H7 (cell line): ENCODE measurements at places on chromosomes 1 and 21. TPM values are rescaled to one million over a fixed set of nuclear protein-coding genes. Genes with fewer than 3 reads are reported as not detected.

DNA sequence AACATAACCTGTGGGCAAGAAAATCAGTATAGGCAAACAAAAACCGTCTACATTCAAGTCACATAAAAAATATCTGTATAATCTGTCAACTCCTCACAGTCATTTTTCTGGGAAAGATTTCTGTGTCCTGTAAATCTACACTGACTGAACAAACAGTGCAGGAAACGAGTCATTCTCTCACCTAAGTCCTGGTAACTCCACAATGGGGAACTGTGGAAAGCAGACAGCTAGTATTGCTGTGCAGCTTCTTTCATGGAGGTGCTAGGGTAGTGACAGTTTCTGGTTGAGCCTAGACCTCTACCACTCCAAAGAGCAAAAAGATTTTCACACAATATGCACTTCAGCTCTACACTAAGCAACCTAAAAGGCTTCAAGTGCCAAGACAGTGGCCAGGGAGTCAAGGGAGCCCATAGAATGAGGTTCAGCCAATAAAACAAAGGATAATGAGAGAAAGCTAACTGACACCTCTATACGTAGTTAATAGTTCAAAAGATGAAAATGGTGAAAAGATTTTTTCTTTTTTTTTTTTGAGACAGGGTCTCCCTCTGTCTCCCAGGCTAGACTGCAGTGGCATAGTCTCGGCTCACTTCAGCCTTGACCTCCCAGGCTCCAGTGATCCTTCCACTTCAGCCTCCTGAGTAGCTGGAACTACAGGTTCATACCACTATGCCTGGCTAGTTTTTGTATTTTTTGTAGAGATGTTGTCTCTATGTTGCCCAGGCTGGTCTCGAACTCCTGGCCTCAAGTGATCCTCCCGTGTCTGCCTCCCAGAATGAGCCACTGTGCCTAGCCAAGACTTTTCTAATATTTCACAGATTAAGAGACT, 5.5 kb downstream of the PTP4A2 start:
- no peak for DNase-seq

DNA sequence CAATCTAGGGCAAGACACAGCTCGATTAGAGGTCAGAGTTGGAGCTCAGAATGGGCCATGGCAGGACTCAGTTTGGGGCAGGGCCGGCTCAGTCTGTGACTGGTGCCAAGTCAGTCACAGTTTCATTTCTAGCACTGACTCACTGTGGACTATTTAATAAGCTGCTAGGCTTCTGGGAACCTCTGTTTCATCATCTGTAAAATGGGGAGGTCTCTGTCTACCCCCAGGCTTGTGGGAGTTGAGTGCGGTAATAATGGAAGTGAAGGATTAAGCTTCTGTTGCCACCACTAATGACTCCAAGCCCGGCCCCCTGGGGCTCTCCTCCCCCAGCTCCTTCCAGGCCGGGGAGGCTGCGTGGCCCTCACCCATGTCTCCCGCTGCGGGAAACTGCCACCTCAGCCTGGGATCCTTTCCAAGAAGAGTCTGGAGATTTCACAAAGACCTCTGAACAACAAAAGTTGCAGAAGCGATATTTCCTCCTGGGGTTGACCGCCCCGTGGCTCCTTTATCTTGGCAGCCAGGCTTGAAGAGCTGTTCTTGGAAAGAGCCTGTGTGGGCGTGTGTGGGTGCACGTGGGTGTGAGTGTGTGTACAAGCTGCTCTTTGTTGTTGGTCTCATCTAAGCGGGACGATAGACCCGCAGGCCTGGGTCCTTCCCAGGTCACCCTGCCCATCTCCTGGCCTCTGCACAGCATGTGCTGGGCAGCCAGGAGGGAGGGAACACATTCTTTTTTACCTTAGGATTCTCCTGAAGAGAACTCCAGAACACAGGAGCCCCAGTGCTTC, 29.1 kb downstream of the KNCN start:
- DNase-seq = peak; percentile 57

DNA sequence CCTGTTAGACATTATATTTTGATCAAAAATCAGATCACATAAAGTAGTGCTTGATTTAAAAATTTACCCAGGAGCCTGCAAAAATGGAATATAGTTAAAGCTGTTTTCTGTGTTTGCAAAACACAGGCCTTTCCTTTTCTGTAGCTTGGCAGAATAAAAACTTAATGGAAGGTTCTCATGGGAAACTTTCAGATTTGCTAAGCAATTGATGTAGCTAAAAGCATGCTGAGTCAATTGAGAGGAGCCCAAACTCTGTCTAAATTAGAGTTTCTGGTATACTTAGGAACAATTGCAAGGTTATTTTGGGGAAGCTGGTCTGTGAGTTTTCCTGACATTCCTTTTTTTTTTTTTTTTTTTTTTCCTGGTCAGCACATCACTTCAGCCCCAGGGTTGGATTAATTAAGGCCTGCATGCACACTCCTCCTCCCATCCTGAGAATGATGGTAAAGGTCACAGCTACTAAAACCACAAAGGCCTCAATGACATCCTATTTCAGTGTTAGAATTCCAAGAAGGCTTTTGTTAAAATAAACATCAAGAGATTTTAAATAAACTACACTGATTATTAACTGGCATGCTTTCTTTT, 608.7 kb downstream of the PLPP3 start:
- DNase-seq = no peak

DNA sequence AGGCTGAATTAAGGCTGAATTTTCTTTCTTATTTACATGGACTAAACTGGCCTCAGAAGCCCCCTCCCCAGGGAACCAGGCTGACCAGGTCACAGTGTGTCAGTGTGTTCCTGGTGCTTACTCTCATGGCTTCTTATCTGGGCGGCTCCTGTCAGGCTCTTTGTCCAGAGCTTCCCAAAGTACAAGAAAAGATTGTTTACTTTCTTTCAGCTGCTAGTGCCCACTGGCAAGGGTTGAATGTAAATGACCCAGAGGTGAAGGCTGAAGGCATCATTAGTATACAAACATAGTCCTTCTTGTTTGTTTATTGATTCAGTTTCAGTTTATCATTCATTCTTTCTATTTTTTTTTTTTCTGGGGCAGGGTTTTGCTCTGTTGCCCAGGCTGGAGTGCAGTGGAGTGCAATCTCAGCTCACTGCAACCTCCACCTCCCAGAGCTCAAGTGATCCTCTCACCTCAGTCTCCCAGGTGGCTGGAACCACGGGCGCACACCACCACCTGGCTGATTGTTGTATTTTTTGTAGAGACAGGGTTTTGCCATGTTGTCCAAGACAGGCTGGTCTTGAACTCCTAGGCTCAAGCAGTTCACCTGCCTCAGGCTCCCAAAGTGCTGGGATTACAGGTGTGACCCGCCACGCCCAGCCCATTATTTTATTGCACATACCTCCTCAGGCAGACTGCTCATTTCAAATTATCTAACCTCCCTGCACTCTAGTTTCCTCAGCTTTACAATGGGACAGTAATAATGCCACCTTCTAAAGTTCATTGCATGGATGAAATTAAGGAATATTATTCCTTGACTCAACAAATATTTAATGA, 9.8 kb upstream of the KDM4A start:
- no peak for DNase-seq

NPPA gene
- total RNA-seq = 0.85 TPM in 1 of 2 replicates, not detected in the other

SERINC2 gene
- 39.2 and 40.0 TPM in 2 replicates for total RNA-seq

PTGS2 gene
- total RNA-seq = 0.38 and 1.7 TPM in 2 replicates

FMO4 gene
- total RNA-seq = 1.7 and 2.6 TPM in 2 replicates
